ENCODE measurements at places on chromosomes 4 and X.

DNA sequence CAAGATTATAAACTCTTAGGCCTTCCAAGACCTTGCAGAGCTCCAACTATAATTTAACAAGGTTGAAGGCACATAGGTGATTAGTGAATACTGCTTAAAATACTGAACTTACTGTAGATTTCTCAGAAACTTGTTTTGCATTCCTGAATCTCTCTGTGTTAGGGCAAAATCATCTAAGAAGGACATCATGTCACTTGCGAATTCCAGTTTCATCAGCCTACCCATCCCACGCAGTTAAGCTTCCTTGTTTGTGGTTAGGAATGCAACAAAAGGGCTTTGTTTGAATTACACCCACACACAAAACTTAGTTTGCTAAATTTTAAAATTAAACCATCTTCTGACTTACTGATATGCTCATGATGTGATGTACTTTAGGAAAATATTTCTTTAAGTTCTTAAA is 174.0 kb downstream of the SOWAHB start:
- no peak for DNase-seq

- no peak for DNase-seq
Measured at GRCh38 chr4:69070590-69070989, 25.7 kb upstream of the UGT2B7 start.

- no peak for DNase-seq
Measured at GRCh38 chr4:176953021-176953420, 160.3 kb upstream of the VEGFC start.

DNA sequence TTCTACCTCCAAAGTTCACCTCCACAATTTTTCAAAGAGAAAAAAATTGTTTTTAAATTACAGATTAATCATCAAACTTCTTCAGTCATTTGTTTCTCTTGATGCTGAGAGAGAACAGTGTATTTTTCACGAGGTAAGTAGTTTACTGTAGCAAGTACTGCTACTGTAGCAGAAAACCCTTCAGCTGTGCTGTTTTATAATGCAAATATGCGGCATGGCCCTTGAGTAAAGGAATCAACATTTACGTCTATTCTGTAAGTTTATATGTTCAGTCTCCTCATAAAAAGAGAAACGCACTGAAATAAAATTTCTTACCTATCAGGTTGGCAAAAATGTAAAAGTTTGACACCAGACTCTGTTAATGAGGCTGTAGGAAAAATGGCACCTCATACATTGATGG is 399.0 kb downstream of the NKX6-1 start:
- DNase-seq = no peak

DNA sequence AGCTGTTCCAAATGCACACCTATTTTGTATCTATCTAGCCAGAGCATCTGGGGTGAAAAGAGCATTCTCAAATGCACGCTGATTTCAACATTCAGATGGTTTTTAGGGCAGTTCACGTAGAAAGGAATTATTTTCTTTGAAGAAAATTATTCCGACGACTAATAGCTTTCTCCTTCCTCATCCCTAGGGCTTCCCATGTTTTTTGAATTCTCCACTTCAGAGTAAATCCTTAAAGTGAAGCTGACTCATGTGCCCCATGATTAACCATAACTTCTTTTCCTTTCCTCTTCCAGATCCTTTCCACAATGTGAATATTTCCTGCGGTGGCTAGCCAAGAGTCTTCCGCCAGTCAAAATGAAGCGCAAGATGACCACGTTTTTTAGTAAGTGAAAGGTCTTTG is 86.7 kb upstream of the PDHA1 start:
- DNase-seq = no peak

DNA sequence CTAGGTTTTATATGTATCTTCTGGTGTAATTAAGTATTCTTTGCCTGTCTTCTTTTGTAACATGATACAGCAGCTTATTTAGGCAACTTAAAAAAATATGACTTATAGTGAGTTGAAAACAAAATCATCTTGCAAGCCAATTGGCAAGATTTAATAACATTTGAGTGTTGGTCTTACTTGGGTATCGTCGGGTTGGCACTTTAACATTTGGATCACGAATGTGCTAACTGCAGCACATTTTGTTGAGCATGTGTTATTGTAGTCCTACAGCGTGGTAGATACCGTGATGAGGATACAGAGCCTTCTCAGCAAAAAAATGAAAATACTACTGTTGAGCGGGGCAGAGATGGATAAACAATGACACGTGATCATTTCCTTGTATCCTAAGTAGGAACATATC is 295.3 kb downstream of the ARHGAP10 start:
- DNase-seq = no peak

All from NCI-H345 (cell line).